ENCODE measurements at places on chromosomes 1 and 21. TPM values are rescaled to one million over a fixed set of nuclear protein-coding genes. Genes with fewer than 3 reads are reported as not detected.
A peak's percentile ranks its signal among the peaks of the same experiment; 100 is the strongest.

DNA sequence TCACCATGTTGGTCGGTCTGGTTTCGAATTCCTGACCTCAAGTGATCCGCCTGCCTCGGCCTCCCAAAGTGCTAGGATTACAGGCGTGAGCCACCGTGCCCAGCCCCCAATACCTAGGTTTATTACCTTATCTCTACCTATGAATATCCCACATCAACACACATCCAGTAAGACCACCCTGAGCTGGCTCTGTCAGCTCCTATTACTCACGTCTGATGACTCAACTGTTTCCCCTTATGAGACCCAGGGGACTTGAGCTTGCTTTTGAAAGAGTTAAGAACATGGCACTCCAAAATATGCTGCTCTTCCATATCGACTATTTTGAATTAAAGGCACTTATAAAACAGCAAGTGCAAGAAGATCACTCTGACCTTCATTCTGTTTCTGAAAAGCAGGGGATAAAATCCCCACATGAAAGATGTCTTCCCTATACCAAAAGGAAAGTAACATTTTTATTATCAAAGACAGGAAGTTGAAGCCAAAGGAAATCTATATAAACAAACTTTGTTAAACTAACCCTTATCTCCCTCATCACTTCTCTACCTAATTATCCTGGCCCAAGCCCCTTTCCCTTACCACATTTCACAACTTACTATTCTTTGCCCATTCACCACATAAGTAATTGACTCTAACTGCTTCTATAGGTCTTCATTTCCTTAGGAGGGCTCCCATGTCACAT lies 41.3 kb upstream of the OSBPL9 start:
- H3K36me3 ChIP-seq: no peaks in the 10 kb centered on the region
- H3K27me3 ChIP-seq: no peaks in the 10 kb centered on the region
- no peak for DNase-seq
- H3K4me1 ChIP-seq: peaks cover 7% of the 10 kb centered on the region
- H3K4me3 ChIP-seq: no peak overlapping the region

Gene TRNP1
- 23.6 TPM for total RNA-seq

- no peaks in the 10 kb centered on the region for H3K4me1 ChIP-seq
- H3K36me3 ChIP-seq: no peaks in the 10 kb centered on the region
- no peaks in the 10 kb centered on the region for H3K27me3 ChIP-seq
- H3K27ac ChIP-seq: no peak overlapping the region
- no peak for DNase-seq
- no peak overlapping the region for H3K4me3 ChIP-seq
These were observed 7.0 kb upstream of the IL6R start for GRCh38 chr1:154398141-154398540.

- H3K27ac ChIP-seq: no peak overlapping the region
- DNase-seq: no peak
- H3K4me3 ChIP-seq: no peak overlapping the region
- no peaks in the 10 kb centered on the region for H3K27me3 ChIP-seq
- H3K36me3 ChIP-seq: no peaks in the 10 kb centered on the region
These were observed 30.2 kb downstream of the OBSCN start for GRCh38 chr1:228238007-228238406.

- H3K27me3 ChIP-seq: no peaks in the 10 kb centered on the region
- peaks cover 9% of the 10 kb centered on the region for H3K4me1 ChIP-seq
- no peaks in the 10 kb centered on the region for H3K36me3 ChIP-seq
- no peak for DNase-seq
- H3K4me3 ChIP-seq: peak overlapping the region; percentile 100
These were observed 995 bp downstream of the CACYBP start for GRCh38 chr1:175000697-175001187.
